ENCODE measurements at places on chromosomes 4 and X.

DNA sequence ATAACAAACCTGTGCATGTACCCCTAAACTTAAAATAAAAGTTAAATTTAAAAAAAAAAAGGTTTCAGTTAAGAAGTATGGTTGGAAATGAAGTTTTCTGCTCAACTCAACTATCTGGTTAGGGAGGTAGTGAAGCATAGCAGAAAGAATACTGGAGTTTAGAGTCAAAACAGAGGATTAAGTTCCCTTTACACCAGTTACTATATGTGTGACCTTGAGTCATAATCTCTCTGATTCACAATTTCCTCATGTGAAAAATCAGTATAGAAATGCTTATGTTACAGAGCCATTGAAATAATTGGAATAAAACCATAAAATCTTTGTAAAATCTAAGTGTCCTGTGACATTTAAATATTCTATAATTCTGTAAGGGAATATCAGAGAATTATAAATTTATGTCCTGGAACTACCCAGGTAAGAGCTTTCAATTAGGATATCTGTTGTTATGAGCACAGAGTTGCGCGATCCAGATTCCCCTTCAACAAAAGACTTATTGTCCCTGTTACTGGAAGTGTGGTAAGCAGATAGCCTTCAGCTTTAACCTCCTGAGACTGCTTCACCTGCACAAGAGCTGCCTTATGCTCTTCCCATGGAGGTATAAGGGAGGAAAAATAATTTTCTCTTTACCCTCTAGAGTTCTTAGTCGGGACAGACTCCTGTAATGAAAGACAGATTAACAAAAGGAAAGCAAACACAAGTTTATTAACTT, 203.8 kb upstream of the NRK start:
- DNase-seq = no peak

- no peak for DNase-seq
Observed at GRCh38 chrX:39967348-39967747, 130.4 kb downstream of the BCOR start.

- DNase-seq = no peak
Observed at GRCh38 chr4:51907006-51907669, 64.2 kb downstream of the DCUN1D4 start.

GRCh38 chrX:69291116-69291515, 125.9 kb upstream of the PJA1 start:
- no peak for DNase-seq

DNA sequence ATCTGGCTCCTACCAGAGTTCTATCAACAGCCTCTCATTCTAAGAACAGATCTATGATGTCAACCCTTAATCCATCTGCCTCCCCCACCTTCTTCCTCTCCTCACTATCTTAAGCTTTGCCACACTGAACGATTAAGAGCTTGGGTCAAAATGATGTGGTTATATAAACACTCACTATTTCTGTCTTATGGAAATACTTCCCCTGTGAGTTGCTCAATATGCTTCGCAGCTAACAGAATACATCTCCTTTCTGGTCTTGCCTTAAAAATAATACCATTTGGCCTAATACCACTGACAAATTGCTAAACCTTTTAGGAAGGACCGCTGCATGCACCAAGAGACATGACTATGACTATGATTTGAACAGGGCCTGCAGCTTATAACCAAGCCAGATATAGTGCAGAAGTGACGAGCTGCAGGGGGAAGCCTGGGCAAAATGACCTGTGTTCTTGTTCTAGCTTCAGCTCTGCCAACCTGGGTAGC, 130.9 kb downstream of the RNF150 start:
- DNase-seq = no peak

GRCh38 chr4:94345266-94345665, 2.6 kb upstream of the HPGDS start:
- no peak for DNase-seq

DNA sequence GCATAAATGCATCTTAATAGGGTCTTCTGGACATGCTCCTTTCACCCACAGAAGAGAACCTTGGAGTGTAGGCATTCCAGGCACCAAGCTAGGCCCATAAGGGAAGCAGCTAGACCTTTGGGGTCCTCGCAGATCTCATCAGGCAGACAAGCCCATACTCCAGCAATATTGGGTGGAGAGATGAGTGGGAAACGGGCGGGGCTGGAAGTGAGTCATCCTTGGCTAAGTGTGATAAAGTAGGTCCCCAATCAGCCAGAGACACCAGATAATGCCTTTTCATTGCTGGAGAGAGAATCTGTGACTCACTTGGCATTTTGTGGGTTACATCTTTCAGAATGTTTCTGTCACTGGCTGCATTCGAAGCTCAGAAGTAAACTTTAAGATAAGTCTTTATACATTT, 133.3 kb upstream of the MBNL3 start:
- DNase-seq = no peak

DNA sequence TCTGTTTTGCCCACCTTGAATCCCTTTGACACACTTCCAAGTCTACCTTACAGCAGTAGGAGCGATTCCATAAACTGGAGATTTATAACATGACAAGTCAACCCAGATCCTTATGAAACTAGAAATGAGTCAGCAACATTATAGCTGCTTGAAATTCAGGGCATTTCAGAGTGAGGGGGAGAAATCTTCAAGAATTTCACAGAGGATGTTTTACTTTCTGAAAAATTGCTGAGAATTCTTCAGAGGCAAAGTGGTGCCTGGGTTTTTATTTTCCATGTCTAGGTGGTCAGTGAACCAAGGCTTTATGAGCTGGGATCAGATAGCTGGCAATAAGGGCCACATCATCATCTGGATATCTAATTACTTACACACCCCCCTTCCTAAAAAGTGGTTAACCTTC, 119.8 kb downstream of the PPARGC1A start:
- DNase-seq = no peak

GRCh38 chr4:99437723-99438404, 2.7 kb upstream of the ADH7 start:
- no peak for DNase-seq

DNA sequence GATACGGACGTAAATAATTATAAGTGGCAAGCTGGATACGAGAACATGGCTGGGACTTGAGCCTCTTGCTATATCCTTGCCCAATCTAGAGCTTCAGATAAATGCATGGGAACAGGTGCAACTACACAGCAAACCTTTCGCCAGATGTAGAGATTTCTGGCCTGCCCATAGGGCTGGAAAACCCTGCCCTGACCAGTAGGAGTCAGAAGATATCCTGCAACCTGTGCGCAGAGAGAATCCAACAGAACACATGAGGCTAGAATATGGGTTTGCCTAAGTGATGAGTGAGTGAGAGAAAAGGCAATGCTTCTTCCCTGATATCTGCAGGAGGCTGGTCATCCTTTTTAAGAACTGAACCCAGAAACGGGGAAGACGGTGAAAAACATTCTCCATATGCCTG, 805.3 kb upstream of the TENM3 start:
- no peak for DNase-seq

- DNase-seq = no peak
Observed at GRCh38 chr4:137541181-137541580, 8.9 kb upstream of the PCDH18 start.

DNA sequence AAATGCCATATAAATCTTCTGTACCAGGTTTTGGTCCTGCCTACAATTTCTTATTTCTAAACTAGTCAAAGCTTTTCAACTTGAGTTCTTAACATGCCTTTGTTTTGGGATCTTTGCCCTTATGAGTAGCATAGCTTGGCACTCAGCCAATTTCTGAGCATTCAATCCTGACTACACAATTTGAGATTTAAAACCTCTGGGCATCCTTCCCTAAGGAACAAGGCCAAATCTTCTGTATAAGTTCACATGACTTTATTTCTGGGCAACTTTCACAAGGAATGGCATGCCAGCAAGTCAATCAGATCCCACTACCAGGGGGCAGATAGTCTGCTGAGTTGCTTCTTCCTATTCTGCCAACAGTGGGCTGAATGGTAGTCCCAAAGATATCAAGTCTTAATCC, 254.2 kb downstream of the ADAMTS3 start:
- DNase-seq = no peak

- peak; percentile 50 for DNase-seq
Observed at GRCh38 chr4:25088093-25088952, 57.6 kb upstream of the LGI2 start.

DNA sequence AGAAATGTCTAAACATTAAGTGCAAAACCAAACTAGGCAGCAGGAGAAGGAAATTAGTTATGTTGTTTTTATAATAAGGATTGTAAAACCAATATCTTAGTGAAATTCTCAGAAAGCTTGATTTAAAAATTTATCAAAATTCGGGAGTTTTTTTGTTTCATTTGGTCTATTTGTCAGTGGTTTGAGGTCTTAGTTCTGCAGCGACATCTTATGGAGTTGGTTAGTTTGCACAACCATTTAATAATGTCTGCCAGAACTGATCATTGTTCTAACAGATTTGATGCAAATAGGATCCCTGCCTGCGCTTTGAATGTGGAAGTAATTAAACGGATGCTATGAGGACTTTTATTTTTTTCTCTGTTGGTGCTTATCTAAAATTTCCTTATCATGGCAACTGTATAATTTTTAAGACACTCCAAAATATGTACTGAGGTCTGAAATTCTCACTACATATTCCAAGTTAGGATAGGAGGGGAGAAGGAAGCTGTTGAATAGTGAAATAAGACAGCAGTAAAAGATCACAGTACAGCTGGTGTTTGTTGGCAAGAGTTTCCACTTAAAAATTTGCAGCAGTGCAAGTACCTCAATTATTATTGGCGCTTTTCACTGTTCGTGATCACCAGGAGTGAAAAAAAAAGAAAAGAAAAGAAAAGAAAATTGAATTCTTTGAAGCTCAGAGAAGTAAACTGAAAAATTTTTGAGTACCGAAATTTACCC, 2521.4 kb downstream of the ARAP2 start:
- no peak for DNase-seq

DNA sequence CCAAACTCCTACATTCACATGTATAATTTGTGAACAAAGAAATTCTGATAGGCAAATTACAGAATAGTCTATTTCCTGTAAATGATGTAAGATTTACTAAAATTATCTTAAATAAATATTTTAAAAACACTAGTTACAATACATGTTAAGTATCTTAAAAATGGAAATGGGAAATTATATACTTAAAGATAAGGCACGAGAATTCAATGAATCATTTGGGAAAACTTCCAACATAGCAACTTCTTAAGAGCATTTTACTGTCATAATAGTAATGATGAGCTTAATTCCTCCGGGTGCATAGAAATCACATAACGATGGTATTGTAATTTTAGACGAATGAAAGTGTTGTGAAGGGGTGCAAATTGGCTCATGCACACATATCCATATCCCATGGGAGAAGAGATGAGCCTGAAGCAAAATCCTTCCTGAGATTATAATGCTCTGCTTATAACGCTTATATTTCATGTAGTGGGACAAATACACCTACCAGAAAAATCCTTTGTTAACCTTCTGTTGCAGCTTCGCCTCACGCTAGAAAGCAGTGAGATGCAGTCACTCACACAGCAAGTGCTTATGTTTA, 873.5 kb downstream of the PDHA2 start:
- no peak for DNase-seq

DNA sequence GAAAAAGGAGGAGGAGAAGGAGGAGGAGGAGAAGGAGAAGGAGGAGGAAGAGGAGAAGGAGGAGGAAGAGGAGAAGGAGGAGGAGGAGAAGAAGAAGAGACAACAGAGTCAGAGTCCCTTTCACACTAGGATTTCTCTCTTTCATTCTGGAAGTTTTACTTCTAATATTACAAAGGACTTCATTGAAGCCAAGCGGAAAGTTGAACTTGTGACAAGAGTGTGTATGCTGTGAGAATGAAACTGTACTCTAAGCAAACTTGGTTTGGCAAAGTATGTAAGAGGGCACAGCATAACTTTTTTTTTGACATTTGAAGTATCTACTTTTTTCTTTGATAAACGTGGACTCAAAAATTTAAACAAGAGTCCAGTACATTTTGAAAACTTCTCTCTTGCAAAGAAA, 48.0 kb downstream of the CXCL8 start:
- DNase-seq = no peak

GRCh38 chr4:37243722-37244582, 591 bp upstream of the NWD2 start:
- DNase-seq = no peak

GRCh38 chr4:124318292-124318691, 394.2 kb downstream of the ANKRD50 start:
- no peak for DNase-seq

DNA sequence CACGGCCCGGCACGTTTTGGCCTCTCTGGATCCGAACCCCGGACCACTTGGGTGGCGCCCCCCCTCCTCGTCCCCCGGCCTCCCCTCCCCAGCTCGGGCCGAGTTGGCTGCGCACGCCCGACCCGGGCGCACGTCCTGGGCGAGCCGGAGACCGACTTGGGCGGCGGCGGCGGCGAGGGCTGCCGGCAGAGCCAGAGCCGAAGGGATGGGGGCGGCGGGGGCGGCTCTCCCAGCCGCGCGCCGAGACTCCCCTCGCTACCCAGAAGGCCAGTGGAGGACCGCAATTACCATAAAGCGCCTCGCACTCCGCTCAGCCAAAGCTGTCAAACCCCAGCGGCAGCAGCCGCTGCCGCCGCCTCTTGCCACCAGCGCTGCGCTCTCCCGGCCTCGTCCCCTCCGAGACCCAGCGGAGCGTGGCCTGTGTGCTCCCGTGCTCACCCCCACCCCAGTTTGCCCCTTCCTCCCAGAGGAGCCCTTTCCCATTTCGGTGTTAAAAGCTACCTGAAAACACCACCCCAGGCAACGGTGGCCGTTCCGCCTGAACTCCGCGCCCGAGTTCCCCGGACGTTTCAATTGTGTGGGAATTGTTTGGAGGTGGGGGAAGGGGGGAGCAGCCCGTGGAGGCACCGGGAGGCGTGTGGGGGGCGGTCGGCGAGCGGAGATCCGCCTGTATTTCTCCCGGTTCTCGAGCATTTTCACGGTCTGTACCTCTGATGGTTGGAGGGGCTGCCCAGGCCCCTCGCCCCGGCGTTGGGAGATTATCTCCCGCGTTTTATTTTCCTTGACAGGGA, 701 bp upstream of the BCOR start:
- DNase-seq = no peak

- DNase-seq = no peak
Observed at GRCh38 chrX:75155447-75155826, 646 bp downstream of the ABCB7 start.

GRCh38 chr4:83272900-83273299, 11.7 kb downstream of the COQ2 start:
- DNase-seq = no peak

DNA sequence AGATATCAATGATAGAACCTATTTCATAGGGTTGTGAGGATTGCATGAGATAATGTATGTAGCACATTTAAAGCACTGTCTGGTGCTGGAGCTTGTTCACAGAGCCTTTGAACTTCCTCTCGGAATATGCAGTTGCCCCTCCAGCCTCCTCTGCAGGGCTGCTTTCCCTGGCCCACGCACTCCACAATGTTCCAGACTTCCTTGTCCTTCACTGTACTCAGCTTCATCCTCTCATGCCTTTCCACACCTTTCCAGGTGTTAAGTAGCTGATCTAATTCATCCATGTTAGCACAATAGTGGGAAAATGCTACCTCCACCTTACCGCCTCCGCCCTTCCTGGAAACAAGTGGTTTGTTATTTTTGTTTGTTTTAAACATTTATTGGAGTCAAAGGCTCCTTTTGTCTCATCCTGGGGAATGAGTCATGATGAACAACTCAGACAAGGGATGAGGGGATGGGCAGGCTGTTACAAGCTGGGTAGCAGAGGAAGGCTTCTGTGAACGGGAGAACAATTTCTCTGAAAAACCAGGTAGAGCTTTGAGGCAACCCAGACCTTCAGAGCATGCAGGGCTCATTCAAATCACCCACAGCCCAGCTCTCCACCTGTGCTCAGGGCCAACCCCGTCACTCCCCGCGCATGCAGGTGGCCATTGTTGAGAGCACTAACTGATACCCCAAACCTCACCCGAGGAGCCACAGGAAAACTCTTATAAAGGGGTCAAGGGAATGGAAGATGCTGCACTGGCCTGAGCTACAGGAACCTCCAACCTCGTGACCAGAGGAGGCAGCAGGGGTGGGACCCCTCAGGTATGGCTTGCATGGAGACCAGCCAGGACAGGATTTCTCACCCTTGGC, 84.9 kb upstream of the TBL1X start:
- no peak for DNase-seq

Measured in SHP77 treated with DMSO at 0.1 percent for 48 hours (cell line).